ENCODE measurements at places on chromosomes 11 and 22. TPM values are rescaled to one million over a fixed set of nuclear protein-coding genes. Genes with fewer than 3 reads are reported as not detected.

The GAL3ST3 gene
- total RNA-seq: not detected

GRCh38 chr11:44528103-44528502 lies 37.4 kb upstream of the CD82 start:
- peak; percentile 31 for DNase-seq

DNA sequence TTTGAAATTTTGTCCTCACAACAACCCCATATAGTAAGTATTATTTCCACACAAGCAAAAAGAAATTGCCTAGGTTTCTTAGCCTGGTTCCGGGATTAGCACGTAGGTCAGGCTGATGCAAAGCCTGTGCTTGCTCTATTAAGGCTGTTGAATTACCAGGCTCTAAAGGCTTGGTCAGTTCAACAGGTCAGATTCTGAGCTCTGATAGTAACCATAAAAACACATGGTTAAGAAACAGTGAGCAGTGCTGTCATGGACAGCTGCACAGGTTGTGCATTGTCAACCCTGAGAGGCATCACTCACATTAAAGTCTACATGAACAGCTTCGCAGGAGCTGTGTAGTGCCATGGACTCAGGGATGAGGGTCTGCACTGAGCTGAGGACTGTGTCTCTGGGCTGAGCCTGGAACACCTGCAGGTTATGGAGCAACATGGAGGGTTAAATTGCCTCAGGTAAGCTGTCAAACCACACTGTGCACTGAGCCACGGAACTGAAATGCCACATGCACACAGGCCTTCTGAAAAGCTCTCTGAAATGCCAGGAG lies 98.0 kb downstream of the PIWIL4 start:
- no peak for DNase-seq

- peak; percentile 90 for DNase-seq
Measured at GRCh38 chr22:31489632-31490495, at the start of gene EIF4ENIF1. Gene EIF4ENIF1, minus strand, starts transcription at chr22:31489842. Its CDS starts 1,124 bp downstream, at chr22:31488718.

The ART1 gene
- not detected for total RNA-seq

DNA sequence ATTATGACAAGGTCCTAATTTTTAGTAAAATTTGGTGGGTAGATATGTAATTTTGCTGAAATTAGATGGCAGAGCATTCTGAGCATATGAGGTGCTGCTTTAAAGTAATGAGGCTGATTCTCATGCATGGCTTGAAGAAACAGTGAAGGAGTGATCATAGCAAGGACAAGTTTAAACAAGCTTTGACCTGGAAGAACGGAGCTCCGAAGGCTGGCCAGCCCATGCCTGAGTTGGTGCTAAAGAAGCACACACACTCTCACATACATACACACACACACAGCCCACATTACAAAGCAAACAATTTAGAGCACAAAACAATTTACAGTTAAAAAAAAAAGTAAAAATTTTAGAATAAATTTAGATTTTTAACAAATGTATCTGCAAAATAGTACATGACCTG lies 150.7 kb downstream of the DCDC1 start:
- no peak for DNase-seq

DNA sequence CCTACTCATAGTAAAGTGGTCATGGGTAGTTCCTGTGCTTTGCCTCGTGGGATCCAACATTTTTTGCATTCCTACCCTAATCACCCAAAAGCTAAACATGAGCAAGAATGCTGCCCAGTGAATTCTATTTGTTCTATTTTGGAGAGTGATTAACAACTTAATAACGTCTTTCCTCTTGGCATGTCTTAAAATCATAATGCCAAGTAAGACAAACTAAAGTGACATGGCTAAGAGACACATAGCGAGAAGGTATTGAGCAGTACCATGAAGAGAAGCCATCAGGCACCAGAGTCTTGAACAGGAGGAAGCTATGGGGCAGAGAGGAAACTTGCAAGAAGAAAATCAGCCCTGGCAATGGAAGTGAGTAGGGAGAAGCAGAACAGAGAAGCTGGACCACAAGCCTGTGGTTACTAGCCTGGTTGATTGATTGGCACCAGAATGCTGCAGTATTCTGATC lies 32.0 kb downstream of the EXPH5 start:
- DNase-seq: no peak

The KRTAP5-11 gene
- total RNA-seq: not detected

The THY1 gene
- total RNA-seq: 189 TPM

DNA sequence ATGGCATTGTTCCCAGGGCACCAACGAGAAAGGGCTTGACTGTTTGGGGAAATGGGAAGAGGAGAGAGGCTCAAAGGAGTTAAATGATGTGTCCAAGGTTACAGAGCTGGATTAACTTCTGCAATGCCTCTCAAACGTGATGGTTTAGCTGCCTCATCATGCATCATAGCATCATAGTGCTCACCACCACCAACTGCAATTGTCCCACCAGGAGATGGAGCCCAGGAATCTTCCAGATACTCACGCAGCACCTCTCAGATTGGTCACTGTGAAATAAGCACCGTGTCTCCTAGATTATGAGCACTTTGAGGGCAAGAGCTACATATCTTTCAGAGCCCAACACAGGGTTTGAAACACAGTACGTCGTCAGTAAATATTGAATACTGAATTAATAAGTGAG lies 69.2 kb downstream of the PRSS23 start:
- DNase-seq: no peak

The LRRN4CL gene
- 0.98 TPM for total RNA-seq

DNA sequence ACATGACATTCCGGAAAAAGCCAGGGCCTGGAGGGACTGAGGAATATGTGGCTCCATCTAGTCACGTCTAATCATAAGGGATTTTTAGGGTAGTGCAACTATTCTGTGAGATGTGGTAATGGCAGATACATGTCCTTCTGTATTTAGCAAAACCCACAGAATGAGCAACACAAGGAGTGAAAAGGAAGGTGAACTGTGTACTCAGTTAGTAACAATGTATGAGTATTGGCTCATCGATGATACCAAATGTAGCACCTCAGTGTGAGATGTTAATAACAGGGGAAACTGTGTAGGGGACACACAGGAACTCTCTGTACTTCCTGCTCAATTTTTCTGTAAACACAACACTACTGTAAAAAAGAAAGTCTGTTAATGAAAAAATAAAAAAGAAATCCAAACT lies 42.0 kb upstream of the CARS1 start:
- DNase-seq: no peak

- DNase-seq: no peak
Measured at GRCh38 chr11:128515826-128516778, 71.3 kb downstream of the ETS1 start.

The SCARF2 gene
- total RNA-seq: 9.5 TPM

The KIRREL3 gene
- 2.4 TPM for total RNA-seq

The CATSPER1 gene
- 1.3 TPM for total RNA-seq

The MYO7A gene
- 0.40 TPM for total RNA-seq

GRCh38 chr22:40609216-40609615 lies 27.3 kb downstream of the MRTFA start:
- no peak for DNase-seq

DNA sequence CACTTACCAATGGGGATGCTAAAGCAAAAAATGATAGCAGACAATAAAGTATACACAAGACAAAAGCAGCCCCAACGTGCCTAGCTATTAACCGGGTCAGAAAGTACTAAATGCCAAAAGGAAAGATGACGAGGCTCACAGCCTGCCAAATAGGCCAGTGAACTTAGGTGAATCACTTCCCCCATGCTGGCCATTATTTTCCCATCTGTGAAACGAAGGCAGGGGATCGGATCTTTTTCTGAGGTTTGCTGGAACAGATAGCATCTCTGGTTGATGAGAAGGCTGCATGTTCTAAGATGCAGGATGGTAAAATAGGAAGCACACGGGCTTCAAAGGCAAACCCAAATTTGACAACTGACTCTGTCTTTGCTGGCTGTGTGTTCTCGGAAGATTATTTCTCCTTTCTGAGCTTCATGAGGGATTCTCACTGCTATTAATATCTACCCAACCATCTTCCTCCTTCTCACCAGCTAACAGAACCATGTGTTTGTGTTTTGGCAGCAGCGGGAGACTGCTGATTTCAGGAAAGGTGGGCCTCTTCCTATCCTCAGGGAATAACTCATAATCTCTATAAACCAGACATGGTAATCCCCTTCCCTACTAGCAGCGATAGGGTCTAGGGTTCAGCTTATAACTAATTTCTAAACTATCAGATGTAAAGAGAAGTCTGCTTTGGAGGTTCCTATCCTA lies 390.7 kb downstream of the LARGE1 start:
- DNase-seq: peak; percentile 82

DNA sequence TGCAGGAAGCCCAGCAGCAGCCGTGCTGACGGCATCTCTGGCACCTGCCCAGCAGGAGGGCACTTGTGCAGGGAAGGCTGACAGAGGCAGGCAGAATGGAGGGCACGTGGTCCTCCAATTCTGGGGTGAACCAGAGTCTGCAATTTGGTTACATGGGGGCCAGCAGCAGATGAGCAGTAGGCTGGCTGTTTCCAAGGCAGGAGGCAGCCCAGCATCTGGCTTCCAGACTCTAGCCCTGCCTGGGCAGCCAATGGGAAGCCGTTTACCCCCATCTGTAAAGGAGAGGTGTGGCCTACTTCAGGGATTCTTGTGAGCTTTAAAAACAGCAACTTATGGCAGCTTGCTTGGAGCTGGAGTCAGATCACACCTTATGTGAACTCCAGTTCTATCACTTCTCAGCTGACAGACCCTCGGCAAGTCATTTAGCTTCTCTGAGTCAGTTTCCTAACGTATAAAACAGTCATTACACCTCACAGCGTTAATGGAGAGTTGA lies 27.9 kb upstream of the RASL10A start:
- DNase-seq: peak; percentile 69

DNA sequence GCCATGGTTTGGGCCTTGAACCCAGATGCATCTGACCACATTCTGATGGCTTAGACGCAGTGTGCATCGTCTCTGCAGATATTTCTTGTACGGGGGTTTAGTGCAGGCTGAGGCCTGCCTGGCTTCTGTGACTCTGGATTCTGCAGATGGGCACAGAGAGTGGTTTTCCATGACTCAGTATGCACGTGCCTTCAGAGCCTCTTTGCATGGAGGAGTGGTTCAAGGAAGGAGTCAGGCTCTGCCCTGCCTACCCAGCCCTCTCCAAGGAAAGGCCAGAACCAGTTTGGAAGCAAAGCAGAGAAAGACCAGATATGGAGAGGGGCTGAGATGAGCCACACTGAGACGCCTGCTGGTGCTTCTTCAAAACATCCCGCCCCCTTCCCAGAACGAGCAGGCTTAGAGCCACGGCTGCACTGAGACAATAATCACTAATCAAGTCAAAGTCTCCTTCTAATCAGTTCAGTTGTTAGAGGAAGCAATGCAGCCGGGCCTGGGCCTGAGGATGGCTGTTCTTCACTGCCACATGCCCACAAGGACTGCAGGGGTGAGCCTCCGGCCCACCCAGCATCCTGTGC lies 308.9 kb downstream of the NXPE2 start:
- DNase-seq: peak; percentile 6

DNA sequence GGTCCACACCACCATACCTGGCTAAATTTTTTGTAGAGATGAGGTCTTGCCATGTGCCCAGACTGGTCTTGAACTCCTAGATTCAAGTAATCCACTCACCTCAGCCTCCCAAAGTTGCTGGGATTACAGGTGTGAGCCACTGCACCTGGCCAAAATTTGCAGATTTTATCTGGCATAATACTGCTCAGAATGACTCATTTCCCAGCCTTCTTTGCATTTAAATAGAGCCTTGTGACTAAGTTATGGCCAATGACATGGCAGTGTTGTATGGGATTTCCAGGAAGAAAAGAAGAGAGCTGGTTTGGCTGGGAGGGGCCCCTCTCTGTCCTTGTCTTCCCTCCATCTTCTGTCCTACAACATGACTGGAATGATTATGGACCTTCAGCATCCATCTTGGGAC lies 55.8 kb downstream of the CCDC34 start:
- no peak for DNase-seq

Data from Daoy (cell line).